ENCODE measurements at places on chromosomes 12 and 14.

GRCh38 chr12:90428465-90428864 lies 526.5 kb downstream of the CCER1 start:
- DNase-seq: no peak

DNA sequence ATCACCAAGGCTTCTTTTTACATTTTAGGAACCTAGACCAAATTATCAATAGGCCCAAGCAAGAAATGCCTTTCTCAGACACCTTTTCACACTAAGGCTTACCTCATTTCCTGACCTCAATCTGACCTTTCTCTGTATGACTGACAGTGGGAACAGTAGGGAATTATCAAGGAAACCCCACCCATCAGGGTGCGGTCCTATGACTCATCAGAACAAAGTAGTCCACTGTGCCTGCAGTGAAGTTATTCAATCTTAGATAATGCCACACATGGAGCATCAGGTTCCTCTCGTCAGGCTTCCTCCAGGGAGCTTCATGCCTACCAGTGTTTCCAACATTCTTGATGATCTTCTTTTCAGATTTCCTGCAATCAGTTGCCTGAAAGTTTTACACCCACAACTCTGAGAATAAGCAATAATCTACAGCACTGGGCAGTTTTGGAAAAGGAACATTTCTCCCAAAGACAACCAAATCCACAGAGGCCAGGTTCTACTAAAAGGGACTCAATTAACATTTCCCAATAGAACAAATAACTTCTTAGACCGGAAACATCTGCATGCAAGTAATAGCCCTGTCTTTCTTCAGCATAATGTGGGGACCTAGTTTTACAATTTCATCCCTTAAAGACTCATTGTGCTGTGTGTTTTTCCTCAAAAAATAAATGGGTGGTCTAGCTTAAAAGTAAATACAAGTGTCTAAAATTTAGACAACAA lies 35.9 kb upstream of the TMTC2 start:
- no peak for DNase-seq

- DNase-seq: no peak
Measured at GRCh38 chr14:90193925-90194324, 62.4 kb upstream of the PSMC1 start.

DNA sequence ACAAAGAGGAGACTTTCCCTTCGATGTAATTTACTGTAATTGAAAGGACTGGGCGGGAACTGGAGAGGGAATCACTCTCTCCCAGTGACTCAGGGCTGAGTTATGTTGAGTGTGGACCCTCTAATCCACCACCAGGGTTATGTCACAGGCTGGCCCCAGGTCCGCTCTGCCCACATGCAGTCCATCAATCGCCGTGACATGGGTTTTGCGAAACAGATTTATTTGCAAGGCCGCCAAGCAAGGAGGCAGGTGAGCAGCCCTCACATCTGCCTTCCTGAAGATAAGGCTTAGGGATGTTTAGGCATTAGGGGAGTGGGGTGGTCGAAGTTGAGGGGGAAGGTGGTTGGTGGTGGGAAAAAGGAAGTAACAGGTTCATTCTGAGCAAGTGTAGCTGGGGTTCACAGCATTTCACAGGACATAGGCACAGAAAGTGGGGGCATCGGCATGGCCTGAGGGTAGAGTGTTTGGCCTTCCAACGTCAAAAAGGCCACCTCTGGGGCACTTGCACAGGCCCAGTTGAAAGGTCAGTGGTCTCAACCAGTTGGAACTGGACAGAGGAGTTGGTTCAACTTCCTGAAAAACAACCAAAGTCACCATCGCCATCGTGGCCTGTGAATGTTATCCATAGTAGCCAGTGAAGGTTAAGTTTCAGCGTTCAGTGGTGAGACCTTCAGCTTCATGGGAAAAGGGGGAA lies 66.9 kb downstream of the DNAH10 start:
- no peak for DNase-seq

- no peak for DNase-seq
Measured at GRCh38 chr14:83741269-83741668, 1788.7 kb upstream of the FLRT2 start.

DNA sequence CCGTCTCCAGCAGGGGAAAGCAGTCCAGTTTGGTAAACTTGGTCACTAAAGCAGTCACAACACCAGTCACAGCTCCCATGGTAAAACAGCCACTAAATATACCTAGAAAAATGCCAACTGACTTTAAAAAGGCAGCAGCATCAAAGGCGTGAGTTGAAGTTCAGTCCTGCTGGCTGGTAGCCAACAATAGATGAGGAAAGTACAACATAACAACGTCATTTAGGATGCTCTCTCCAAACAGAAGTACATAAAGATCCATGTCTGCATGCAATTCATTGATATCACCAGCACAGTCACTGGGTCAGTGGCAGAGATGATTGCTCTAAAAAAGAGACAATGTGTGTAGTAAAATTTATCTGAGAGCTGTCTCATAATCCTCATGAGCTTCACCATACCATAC lies 59.3 kb upstream of the TMPO start:
- no peak for DNase-seq

- no peak for DNase-seq
Measured at GRCh38 chr12:32124637-32125036, 18.0 kb downstream of the BICD1 start.

- DNase-seq: no peak
Measured at GRCh38 chr12:54991991-54992375, 7.4 kb upstream of the TESPA1 start.

DNA sequence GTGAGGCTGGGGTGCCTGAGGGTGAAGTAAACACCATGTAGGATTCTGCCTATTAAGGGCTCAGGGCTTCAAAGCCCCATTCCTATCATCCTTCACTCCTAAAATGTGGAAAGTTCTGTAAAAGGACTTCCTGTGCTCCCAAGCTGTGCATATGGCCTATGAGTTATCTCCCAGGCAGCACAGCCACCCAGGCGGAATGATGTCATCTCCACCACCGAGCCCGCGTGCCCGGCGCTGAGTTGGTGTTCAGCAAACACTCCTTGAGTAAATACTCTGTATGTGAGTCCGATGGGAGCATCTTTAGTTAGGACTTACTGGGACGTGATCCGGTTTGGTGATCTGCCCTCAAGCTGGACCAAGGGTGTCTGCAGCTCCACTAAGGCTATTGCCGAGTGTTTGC lies 437.3 kb downstream of the MED13L start:
- no peak for DNase-seq

GRCh38 chr12:30692470-30692869 lies 3.2 kb downstream of the IPO8 start:
- DNase-seq: no peak

- no peak for DNase-seq
Measured at GRCh38 chr14:37650356-37651037, 55.1 kb downstream of the TTC6 start.

DNA sequence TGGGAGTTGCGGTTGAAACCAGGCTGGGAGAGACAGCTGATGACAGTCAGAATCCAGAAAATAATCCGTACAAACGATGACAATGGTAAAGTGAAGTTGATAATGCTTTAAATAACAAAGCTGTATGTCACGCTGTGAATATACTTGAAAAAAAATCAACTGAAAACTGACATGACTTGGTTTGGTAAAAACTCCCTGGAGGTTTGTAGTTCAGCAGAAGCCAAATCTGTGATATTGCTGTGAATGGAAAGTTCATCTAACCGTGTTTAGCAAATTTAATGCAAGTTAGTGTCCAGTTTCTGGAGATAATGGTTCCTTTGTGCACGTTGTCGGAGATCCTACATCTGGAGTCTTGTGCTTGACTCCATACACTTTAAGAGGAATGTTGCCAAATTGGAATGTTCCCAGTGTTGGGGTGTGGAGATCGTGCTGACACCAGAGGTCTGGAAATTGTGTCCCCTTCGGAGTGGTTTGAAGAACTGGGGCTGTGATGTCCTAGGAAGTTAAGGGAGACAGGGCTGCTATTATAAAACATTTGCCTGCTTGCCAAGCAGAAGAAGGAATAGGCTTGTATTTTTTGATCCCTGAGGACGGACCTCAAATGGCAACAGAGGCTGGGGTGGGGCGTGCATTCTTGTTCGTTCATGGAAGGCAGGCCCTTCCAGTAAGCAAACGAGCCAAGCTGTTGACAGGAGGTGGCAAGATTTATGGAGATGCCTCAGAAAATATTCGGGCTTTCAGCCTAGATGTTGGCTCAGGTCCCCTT lies 30.6 kb downstream of the PPFIBP1 start:
- DNase-seq: peak; percentile 29

DNA sequence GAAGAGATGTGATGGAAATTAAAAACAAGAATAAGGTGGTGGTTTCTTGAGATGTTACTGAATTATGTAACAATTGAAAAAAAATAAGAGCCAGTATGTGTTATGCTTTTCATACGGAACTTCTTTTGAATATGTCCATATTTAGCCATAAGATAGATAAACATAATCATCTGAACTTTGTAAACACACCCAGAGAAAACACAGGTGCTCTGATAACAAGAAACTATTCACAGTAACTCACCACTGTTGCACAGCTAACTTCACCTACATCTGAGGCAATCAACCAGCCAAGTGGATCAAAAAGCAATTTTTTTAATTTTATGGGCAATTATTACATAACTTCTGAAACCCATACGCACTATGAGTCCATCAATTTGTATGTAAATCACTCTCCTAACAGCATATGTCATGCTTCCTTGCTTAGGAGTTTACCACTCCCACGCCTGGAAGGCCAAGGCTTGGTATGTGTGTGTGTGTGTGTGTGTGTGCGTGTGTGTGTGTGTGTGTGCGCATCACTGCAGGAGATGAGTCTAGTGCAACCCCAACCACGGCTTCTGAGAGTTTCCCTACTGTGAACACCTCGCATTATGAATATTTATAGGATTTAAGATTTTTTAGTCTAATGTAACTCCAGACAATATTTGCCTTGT lies 443.4 kb downstream of the BCAT1 start:
- DNase-seq: no peak

- no peak for DNase-seq
Measured at GRCh38 chr12:7221486-7221885, 32.0 kb downstream of the PEX5 start.

- no peak for DNase-seq
Measured at GRCh38 chr14:36856095-36856878, 194.6 kb downstream of the PAX9 start.

GRCh38 chr12:104602896-104603295 lies 146.1 kb downstream of the CHST11 start:
- DNase-seq: no peak

DNA sequence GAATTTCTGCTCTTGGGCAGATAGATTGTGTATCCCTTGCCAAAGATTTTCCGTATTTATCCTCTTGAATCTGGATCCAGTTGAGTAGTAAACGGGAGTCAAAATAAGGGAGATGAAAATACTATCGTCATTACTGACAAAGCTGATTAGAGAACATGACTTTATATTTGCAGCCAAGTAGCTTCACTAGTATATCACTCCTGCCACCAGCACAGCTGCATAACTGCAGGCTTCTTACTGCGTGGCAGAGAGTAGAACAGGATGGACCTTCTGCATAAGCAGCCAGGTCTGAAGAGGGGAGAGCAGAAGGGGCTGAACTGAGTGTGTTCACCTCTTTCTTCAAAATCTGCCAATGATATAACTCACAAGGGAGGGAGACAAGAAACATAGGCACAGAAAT lies 283.7 kb downstream of the FBXL14 start:
- DNase-seq: no peak

GRCh38 chr14:38517426-38517825 lies 261.5 kb upstream of the CLEC14A start:
- no peak for DNase-seq

GRCh38 chr14:101019541-101019940 lies 116.0 kb upstream of the RTL1 start:
- DNase-seq: no peak

DNA sequence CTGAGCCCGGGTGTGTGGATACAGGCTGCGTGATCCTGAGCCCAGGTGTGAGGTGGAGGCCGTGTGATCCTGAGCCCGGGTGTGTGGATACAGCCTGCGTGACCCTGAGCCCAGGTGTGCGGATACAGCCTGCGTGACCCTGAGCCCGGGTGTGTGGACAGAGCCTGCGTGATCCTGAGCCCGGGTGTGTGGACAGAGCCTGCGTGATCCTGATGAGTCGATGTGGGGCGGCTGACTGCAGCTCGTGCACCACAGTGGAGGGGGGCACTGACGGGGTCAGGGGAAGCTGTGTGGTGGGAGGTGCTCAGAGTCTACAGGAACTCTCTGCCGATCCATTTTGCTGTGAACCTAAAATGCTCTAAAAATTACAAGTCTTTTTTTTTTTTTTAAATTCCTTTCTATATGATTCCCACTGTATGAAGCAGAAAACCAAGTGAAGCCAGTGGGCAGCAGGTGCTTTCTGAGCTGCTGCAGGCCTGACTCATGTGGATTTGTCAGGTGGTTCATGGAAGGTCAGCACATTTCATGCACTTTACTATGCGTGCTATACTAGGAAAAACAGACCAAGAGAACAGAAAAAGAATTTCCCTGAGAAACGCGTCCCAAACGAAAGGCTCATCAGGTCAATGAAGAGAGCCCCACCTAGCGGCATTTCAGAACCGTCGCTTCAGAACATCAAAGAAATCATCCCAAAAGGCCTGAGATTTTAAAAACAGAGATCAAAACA lies 19.3 kb downstream of the BRF1 start:
- DNase-seq: peak; percentile 60

DNA sequence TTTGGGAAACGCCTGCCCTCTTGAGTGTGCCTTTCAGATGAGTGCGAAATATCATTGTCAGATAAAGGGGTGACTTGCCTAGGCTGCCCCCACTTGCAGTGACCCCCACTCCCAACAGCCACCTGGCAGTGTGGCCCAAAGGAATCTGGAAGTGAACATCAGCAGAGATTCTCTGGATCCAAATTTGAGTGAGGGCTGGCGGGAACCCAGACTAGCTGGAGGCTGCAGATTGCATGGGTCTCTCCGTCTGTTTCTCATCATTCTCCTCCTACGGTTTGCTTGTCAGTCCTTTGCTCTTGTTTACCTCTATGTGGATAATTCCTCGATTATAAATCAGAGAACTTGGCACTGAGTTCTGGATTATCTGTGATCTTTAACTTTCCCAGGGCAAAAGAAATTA lies 280.8 kb downstream of the ZFP36L1 start:
- no peak for DNase-seq

GRCh38 chr14:103897075-103897947 lies 30.9 kb upstream of the TDRD9 start:
- no peak for DNase-seq

DNA sequence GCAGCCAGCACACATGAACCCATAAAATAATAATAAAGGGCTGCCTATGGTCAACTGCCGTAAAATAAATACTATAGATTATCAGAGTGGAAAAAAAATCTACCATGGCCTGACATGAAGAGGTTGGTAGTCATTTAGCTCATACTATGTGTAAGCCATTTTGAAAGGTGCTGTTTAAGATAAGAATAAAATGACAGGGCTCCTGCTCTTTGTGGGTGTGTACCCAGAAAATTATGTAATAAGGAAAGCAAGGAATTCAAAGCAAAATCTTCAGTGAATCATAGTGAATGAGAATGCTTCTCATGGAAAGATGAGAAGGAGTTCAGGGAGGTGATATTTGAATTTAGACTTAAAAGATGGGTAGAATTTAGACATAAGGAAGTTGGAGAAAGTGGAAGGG lies 42.9 kb upstream of the PPM1H start:
- no peak for DNase-seq

- DNase-seq: no peak
Measured at GRCh38 chr14:93045211-93045674, 70.5 kb downstream of the ITPK1 start.

- DNase-seq: no peak
Measured at GRCh38 chr12:40618636-40619035, 73.6 kb upstream of the CNTN1 start.

GRCh38 chr14:104751539-104752422 lies 1.2 kb upstream of the SIVA1 start:
- DNase-seq: no peak

All from astrocyte of the cerebellum (primary cell).